Hematopoietic multipotent progenitor cell treated with erythropoietin and hydrocortisone succinate and interleukin-3 and kit ligand, for 6 days (in vitro differentiated cells): ENCODE measurements at places on chromosomes 5 and 9.

GRCh38 chr5:167546270-167546669, 745.2 kb upstream of the WWC1 start:
- no peak for DNase-seq

DNA sequence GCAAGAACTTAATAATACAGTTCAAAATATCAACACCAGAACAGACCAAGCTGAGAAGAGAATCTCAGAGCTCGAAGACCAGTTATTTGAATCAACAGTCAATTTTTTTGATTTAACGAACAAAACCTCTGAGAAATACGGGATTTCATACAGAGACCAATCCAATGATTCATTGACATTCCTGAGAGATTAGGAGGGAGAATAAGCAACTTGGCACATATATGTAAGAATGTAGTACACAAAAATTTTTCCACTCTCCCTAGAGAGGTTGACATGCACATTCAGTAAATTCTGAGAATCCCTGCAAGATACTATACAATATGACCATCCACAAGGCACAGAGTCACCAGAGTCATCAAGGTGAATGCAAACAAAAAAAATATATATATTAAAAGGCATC, 1577.3 kb upstream of the C9orf72 start:
- DNase-seq, result no peak

- no peak for DNase-seq
Observed at GRCh38 chr9:36872641-36873040, 161.4 kb downstream of the PAX5 start.

- DNase-seq, result no peak
Observed at GRCh38 chr9:97747201-97747965, 50.2 kb upstream of the XPA start.

- no peak for DNase-seq
Observed at GRCh38 chr9:119441338-119441737, 72.1 kb upstream of the BRINP1 start.

GRCh38 chr5:146079695-146080373, 25.5 kb downstream of the PLAC8L1 start:
- peak; percentile 81 for DNase-seq

DNA sequence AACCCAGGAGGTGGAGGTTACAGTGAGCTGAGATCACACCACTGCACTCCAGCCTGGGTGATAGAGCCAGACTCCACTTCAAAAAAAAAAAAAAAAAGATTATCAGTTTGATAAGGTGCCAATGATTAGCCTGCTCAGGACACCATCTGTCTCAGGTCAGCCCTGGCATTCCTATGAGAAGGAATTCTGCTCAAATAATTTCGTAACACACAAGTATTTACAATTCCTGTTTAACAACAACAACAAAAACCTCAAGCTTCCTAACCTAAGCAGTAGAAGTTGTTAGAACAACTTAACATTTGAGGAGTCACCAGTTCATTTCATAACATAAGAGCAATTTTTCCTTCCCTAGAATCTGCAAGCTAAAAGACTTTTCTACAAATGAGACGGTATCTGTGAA, 85.0 kb downstream of the LHFPL2 start:
- no peak for DNase-seq

GRCh38 chr9:111094958-111095357, 56.7 kb upstream of the LPAR1 start:
- DNase-seq, result no peak

DNA sequence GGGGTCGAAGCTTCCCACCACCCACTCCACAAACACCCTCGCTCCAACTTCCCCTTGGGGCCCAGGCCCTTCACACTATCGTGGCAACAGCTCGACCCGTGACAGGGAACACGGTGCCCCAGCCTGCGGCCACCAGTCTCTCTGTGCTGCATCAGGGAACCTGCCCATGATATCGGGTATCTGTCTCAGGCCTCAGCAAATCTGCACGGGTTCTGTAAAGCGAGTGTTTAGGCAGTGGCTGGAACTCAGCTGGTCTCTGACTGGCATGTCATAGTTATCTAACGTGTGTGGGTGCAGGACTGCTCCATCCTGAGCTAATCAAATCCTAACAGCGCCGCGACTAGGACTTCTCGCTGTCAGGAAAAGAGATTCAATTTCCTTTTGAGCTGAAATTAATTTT, 42.9 kb downstream of the DBH start:
- peak; percentile 61 for DNase-seq

GRCh38 chr5:56710826-56711590, 104.3 kb upstream of the MAP3K1 start:
- no peak for DNase-seq
